Activated CD4-positive, alpha-beta memory T cell treated with anti-CD3 and anti-CD28 coated beads, Interleukin-2, amount 10 ng/mL, durations not matched to agents 7 days and 5 days (primary cell): ENCODE measurements at places on chromosomes 1 and 21. TPM values are rescaled to one million over a fixed set of nuclear protein-coding genes. Genes with fewer than 3 reads are reported as not detected.

The SNX7 gene
- not detected for total RNA-seq

The SMYD3 gene
- 15.5 TPM for total RNA-seq

- DNase-seq: no peak
These were observed 150.6 kb downstream of the CDC7 start for GRCh38 chr1:91651243-91651642.

- DNase-seq: no peak
These were observed 96.7 kb downstream of the DYRK1A start for GRCh38 chr21:37463083-37463801.

DNA sequence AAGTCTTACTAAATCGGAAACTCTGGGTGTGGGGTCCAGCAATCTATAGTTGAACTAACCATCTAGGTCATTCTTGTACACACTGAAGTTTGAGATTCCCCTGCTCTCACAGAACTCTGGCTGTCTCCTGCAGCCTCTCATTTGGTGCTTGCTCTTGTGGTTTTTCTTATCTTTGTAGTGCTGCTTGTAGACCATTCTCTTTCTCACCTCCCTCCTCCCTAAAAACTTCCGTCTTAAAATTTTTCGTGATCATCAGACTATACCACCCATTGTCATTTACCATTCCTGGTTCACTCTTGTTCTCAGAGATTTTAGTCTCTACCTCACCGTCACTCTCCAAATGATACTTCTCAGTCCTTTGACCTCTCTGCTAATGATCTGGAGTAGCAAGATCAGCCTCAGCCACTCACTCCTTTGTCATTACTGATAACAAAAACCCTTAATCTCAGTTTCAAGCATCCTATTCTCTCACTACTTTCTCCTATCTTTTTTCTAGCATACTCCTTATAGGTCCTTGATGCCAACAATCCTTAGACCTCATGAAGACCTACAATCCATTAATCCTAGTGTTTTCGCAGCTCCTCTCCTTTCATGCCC, 13.0 kb upstream of the EPHX4 start:
- DNase-seq: no peak

DNA sequence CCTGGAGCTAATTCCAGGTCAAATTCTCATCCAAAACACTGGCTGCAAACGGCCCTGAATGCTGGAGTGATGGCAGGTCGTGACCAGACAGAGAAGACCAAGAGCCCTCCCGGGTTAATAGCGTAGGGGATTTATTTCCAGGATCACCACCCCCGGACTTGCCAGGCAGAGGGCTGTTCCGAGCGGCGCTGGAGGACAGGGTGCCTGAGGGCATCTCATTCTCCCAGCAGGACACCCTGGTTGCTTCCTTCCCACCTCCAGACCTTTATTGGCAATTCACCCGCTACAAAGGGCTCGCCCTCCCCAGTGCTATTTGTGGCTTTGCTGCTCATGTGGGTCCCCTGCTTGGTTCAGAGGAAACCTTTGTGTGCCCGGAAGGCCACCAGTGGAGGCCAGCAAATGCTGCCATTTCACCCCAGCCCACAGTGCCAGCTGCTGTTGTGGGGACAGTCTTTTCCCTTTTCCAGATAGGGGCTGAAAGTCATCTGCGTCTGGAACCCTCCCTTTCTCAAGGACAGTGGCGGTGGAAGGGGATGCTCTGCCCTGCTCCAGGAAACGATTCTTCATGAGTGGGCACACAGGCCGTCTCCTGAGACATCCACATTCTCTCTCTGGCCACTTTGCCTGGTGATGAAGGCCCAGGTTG, 19.0 kb upstream of the C1orf174 start:
- no peak for DNase-seq

- no peak for DNase-seq
These were observed 133.4 kb upstream of the FGGY start for GRCh38 chr1:59163268-59164092.

DNA sequence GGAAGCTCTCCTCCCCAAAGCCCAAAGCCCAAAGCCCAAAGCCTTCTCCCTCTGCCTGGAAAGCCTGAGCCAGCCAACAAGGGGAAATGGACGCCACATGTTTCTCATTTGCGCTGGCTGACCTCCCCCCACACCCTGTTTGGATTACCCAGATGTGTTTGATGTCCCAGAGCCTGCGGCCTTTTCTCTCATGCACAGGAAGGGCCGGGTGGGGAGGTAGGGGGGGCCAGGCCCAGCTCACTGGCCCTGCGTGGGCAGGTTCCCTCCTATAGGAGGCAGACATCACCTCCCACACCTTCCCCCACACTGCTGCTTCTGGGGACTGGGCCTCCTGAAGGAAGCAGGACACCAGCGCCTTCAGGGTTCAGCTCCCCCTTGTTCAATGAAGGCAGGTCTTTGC, 116.3 kb downstream of the NAV1 start:
- DNase-seq: no peak

- no peak for DNase-seq
These were observed 29.3 kb upstream of the FASLG start for GRCh38 chr1:172629638-172630037.
